ENCODE measurements at places on chromosomes 5 and 9.

DNA sequence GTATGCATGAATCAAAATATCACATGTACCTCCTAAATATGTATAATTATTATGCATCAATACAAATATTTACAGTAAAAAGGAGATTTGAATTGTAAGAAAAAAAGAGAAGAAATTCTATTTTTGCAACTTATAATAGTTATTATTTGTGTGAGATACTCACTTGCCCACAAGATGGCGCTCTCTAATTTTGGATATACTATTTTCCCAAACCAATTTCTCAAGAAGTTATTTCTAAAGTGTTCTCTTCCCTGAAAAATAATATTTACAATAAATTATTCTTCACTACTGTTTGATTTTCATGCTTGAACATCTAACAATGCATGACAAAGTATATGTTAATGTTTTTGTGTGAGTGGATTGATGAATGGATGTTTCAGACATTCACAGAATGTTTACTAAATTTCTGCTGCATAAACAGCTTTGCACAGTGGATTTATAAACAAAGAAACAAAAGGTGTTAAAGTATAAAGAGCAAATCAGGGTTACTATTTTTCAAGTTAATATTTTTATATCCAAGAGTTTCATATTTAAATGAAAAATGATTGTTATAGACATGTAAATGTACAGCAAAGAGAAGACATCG is 503.4 kb downstream of the PDE4D start:
- DNase-seq, result no peak

DNA sequence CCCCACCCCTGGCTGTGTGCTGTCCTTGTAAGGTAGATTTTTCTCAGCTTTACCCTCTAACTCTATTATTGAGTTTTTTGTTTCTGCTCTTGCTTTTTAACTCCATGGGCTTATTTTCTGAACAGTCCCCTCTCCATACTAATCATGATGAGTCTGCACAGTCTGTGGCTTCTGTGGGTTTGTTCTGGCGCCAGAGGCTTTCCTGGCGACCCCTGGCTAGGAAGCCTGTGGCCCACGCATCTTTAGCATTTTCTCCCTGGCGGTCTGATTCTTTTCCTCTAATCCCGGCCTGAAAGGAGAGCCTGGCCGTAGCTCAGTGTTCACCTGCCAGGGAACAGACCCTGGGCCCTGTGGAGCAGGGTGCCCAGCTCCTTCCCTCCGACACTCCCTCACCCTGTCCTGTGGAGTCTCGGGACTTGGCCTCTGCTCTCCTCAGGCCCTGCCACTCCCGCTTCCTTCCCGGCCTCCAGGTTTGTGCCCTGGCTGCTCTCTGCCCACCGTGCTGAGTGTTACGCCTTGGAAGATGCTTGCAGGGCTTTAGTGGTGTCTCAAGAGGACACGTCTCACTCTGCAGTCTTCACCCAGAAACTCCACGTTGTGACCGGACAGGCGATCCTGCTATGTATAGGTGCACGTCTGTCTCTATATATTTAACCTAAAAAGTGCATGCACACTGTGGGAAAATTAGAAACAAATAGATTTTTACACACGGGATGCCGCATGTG is 31.7 kb upstream of the LRRC14B start:
- DNase-seq, result no peak

DNA sequence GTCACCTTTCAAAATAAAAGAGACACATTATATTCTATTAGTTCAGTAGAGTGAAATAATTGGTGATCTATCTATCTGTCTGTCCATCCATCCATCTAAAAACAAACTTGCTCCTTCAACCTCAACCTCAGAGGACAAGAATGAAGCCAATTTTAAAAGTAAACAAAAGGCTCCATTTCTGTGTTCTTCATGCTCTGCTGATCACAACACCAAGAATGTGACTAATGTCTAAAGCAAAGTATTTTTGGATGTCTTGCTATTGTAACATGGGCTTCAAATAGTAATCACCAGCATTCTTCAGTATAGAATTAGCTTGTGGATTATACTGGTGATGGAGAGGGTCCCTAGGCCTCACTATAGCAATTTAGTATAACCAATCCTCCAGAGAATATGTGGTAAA is 1304.4 kb downstream of the MAT2B start:
- no peak for DNase-seq

GRCh38 chr5:145574889-145575573 is 260.1 kb downstream of the PRELID2 start:
- DNase-seq, result no peak

DNA sequence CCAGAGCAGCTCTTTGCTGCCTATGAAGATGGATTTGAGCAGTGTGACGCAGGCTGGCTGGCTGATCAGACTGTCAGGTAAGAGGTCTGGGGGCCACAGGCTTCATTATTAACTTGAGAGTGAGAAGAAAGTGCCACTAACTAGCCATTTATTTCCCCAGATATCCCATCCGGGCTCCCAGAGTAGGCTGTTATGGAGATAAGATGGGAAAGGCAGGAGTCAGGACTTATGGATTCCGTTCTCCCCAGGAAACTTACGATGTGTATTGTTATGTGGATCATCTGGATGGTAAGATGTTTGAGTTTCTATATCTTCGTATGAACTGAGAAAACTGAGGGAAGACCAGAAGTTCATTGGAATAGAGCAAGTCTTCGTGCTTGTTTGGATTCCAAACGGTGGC is 22.1 kb downstream of the VCAN start:
- no peak for DNase-seq

DNA sequence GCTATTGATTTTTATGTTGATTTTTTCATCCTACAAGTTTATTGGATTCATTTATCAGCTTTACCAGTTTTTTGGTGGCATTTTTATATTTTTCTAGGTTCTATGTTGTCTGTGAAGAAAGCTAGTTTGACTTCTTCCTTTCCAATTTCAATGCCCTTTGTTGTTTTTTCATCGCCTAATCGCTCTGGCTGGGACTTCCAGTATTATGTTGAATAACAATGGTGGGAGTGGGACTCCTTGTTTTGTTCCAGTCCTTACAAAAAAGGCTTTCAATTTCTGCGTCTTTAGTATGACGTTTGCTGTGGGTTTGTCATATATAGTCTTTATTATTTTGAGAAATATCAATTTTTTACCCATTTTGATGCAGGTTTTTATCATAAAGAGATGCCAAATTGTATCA is 175.6 kb upstream of the CCNH start:
- DNase-seq, result no peak

- no peak for DNase-seq
Measured at GRCh38 chr9:79812099-79812498, 240.3 kb downstream of the TLE4 start.

DNA sequence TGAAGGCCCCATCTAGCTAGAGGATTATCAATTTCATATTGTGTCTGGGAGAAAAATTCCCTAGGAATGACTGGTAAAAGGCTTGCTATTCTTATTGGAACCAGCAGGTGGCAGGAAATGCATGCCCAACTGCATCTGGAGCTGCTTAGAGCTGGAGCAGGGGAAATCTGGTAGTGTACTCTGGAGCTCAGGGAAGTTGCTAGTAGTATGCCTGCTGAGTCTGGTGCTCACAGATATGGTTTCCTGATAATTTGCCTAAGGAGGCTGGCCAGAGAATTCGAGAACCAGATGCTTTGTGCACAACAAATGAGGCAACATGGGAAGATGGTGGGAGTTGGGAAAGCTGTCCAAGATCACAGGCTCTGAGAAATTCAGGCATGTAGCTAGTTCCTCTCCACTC is 53.7 kb downstream of the G3BP1 start:
- peak; percentile 30 for DNase-seq

- no peak for DNase-seq
Measured at GRCh38 chr9:35272989-35273388, 111.2 kb downstream of the UNC13B start.

GRCh38 chr5:53381-54174 is 38.4 kb upstream of the PLEKHG4B start:
- DNase-seq, result no peak

DNA sequence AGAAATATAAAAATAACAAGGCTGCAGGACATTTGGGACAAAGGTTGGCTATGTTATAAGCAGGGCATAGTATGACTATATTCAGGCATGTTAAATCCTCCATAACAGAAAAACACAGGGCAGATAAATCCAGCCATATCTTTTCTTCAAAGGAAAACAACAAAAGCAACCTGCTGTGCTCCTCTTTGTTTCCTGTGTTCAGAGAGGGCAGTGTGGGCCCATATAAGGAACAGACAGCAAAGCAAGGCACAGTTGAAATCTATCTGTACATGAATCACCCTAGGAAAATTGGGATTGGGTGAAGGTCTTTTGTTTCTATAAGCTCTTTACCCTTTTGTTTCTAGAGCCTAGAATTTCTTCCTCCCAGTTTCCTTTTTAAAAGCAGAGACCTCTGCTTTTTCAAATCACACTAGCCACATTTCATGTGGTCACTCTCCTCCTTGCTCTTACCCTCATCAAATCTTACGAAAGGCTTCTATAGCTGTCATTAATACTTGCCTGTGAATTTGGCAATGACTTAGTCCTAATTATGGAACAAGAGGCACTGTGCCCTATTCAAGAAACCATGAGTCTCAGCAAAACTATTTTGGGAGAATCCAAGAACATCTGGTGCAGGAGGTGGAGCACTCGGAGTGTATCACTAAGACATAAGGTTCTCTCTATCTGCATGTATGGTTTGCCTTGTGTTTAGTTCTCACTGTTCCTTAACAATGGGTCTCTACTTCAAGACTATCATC is 1.8 kb downstream of the GZMA start:
- DNase-seq, result no peak

- no peak for DNase-seq
Measured at GRCh38 chr9:134575103-134575900, 66.3 kb upstream of the COL5A1 start.

GRCh38 chr5:136730426-136730825 is 365.1 kb upstream of the TRPC7 start:
- DNase-seq, result no peak

DNA sequence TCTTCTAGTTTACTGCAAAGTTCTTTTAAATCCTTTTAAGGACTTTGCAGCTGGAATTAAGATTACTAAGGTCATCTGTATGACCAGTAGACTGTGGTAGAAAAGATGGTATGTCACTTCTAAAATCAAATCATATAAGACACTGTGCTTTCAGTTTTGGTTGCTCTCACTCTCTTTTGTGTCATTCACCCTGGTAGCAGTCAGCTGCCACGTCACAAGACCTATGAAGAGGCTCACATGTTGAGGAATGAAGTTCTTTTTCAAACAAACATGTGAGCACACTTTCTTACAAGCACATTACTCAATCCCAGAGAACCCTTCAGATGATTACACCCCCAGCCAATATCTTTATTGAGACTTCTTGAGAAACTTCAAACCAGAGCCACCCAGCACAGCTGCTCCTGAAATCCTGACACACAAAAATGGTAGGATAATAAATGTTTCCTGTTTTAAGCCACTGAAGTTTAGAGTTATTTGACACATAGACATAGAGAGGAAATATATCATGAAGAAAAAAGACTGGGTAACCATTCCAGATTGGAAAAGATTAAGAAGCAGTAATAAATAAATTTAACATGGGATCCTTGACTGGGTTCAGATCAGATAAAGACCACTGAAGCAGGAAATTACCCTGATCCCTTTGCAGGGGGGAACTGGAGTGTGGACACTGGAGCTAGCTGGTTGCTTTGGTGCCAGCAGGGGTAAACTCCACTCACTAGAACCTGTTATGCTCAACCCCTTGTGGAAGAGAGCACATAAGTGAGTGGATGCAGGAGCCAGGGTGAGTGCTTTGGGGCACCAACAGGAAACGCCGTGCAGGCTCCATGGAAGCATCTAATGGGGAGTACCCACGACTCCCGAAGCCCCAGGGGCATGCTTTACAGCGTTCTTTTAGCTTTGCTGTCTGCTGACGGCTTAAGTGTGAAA is 64.1 kb downstream of the SLCO4C1 start:
- DNase-seq, result no peak

DNA sequence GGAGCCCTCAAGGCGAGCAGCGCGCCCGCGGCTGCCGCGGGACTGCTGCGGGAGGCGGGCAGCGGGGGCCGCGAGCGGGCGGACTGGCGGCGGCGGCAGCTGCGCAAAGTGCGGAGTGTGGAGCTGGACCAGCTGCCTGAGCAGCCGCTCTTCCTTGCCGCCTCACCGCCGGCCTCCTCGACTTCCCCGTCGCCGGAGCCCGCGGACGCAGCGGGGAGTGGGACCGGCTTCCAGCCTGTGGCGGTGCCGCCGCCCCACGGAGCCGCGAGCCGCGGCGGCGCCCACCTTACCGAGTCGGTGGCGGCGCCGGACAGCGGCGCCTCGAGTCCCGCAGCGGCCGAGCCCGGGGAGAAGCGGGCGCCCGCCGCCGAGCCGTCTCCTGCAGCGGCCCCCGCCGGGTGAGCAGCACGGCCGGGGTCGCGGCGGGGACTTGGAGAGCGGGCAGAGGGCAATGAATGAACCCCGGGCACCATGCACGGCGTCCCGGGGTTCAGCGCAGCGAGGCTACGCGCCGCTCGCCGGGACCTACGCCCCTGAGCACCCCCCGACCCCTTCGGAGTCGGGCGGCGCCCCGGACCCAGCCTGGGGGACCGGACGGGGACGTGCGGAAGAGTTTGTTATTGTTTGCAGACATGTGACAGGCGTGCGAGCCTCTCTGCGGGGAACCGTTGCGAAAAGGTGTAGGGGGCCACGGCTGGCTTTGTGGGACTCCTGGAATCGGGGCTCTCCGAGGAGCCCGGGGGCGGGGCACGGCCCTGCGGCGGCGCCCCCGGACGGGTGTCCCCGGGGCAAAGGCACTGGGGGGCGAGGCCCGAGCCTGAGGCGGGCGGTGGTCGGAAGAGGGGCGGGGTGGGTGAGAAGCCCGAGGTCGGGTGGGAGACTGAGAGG is 553 bp downstream of the MAP3K1 start:
- no peak for DNase-seq

DNA sequence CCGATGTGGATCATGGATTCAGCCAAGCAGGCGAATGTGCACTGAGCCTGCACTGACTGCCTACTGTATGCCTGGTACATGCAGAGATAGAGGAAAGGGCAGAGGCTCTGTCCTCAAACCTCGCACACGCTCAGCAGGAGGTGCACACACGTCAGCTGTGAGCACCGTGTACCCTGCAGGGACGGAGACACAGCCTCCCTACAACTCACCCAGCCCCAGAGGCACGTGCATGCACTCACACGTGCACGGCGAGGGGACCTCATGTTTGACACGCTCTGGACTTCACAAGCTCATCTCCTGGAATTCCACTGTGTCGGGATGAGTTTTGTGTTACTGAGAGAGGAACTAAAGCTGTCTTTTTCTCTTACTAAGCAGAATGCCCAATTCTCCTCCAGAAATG is 48.4 kb downstream of the IRX2 start:
- DNase-seq, result no peak

- no peak for DNase-seq
Measured at GRCh38 chr5:151023651-151024050, 3.3 kb downstream of the GPX3 start.

GRCh38 chr5:53779541-53779981 is 219.1 kb downstream of the NDUFS4 start:
- DNase-seq, result peak; percentile 33
